ENCODE measurements at places on chromosomes 13 and 19. TPM values are rescaled to one million over a fixed set of nuclear protein-coding genes. Genes with fewer than 3 reads are reported as not detected.

GRCh38 chr19:33171916-33172359 lies 22.2 kb upstream of the LRP3 start:
- no peaks in the 10 kb centered on the region for H3K4me1 ChIP-seq
- no peak overlapping the region for H3K27ac ChIP-seq
- H3K36me3 ChIP-seq, result no peaks in the 10 kb centered on the region
- no peak overlapping the region for H3K4me3 ChIP-seq
- DNase-seq, result no peak

- H3K36me3 ChIP-seq, result no peaks in the 10 kb centered on the region
- H3K4me1 ChIP-seq, result no peaks in the 10 kb centered on the region
Measured at GRCh38 chr13:78487707-78488106, 115.6 kb downstream of the POU4F1 start.

DNA sequence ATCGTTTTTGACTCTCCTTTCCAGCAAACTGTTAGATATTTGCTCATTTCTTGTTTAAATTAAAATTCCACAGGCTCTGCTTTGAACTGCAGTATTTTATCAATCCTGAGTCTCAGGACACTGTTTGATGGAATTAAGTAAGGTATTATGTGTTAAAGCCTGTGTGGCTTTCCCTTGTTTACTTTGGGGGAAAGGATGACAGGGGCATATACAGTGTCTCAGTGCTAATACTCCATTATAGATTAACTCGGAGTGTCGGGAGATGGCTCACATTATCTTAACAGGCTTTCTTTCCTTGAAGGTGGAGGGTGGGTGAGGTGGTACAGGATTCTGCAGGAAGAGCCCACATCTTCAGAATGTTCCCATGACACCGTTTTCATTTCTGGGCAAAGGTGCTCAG lies 84.7 kb downstream of the SHISA2 start:
- no peak overlapping the region for H3K4me3 ChIP-seq
- H3K27me3 ChIP-seq, result no peaks in the 10 kb centered on the region
- no peak for DNase-seq

GRCh38 chr19:1045247-1045603 lies 5.3 kb downstream of the ABCA7 start:
- no peak overlapping the region for H3K4me3 ChIP-seq
- H3K27me3 ChIP-seq, result no peaks in the 10 kb centered on the region
- peak; percentile 69 for DNase-seq
- peaks cover 10% of the 10 kb centered on the region for H3K4me1 ChIP-seq
- H3K36me3 ChIP-seq, result no peaks in the 10 kb centered on the region

Gene SLC25A41
- not detected for total RNA-seq

GRCh38 chr19:15475611-15476010 lies 3.7 kb downstream of the PGLYRP2 start:
- no peak for DNase-seq
- no peak overlapping the region for H3K27ac ChIP-seq
- H3K27me3 ChIP-seq, result no peaks in the 10 kb centered on the region
- no peaks in the 10 kb centered on the region for H3K36me3 ChIP-seq
- H3K4me3 ChIP-seq, result no peak overlapping the region

DNA sequence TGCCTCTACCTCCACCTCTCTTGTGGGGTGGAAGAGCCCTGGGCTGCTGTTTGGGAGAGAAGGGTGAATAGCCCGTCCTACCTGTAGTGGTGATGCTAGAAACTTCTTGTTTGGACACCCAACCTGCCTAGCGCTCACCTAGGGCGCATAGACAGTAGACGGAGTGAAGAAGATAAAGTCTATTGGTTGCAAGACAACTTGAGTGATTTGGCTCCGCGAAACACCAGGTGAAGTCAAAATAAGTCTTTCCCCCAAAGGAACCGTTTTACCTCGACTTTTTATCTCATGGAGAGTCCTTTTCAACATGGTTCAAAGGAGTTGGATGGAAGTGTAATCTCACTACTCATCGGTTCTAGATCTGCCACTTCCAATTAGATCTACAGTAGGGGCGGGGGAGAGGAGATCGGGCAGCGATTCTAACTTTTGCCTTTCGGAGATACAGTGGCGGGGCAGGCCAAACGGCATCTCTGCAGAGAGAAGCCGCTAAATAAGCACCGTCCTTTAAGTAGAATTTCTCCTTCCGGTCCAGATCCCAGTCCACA lies 694 bp upstream of the ZIC5 start:
- H3K36me3 ChIP-seq, result no peaks in the 10 kb centered on the region
- H3K27me3 ChIP-seq, result peaks cover 67% of the 10 kb centered on the region
- H3K4me3 ChIP-seq, result no peak overlapping the region
- no peak overlapping the region for H3K27ac ChIP-seq
- DNase-seq, result no peak
- peaks cover 7% of the 10 kb centered on the region for H3K4me1 ChIP-seq

GRCh38 chr19:54461613-54462012 lies 2.0 kb downstream of the LENG9 start:
- H3K4me3 ChIP-seq, result no peak overlapping the region
- H3K27me3 ChIP-seq, result no peaks in the 10 kb centered on the region
- H3K36me3 ChIP-seq, result peaks cover 9% of the 10 kb centered on the region
- no peak for DNase-seq

GRCh38 chr19:49356382-49356781 lies 5.8 kb downstream of the TEAD2 start:
- H3K4me1 ChIP-seq, result no peaks in the 10 kb centered on the region
- DNase-seq, result no peak
- no peaks in the 10 kb centered on the region for H3K36me3 ChIP-seq
- H3K27ac ChIP-seq, result no peak overlapping the region

Gene CCNA1
- not detected for total RNA-seq

Gene PLIN5
- 40.2 TPM for total RNA-seq

DNA sequence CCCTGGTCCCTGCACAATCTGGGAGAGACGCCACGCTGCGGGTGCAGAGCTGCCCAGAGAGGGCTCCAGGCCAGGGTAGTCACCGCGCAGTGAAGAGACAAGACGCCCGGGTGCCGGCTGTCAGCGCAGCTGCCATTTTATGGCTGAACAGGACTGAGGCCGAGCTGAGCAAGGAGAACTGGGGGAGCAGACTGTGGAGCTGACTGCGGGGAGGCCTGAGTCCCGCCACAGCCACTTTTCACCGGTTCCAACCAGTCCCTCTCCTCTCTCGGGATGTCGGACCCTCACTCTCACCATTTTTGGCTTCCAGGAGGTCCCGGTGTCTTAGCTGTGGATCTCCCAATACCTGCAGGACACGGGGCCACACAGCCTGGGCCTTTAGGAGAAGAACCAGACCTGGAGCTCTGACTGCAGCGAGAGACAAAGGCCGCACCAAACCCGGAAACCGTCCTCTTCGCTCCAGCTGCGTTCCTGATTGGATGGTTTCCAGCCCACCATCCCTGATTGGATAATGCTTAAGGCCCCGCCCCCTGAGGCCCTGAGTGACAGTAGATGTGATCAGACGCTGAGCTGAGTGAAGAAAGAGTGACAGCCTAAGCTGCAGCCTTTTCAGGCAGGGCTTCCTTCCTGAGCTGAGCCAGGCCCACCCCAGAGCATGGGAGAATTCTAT lies at the start of gene ZNF626:
ZNF626 (minus strand) TSS at position 422 of the 670 bp plus-strand sequence; CDS start at position 297, 125 bp downstream.
- peak within 1 kb of the TSS; percentile 64 for H3K27ac ChIP-seq
- no peaks in the 10 kb centered on the region for H3K27me3 ChIP-seq
- H3K4me3 ChIP-seq, result peak within 1 kb of the TSS; percentile 57
- no peaks in the 10 kb centered on the region for H3K36me3 ChIP-seq

DNA sequence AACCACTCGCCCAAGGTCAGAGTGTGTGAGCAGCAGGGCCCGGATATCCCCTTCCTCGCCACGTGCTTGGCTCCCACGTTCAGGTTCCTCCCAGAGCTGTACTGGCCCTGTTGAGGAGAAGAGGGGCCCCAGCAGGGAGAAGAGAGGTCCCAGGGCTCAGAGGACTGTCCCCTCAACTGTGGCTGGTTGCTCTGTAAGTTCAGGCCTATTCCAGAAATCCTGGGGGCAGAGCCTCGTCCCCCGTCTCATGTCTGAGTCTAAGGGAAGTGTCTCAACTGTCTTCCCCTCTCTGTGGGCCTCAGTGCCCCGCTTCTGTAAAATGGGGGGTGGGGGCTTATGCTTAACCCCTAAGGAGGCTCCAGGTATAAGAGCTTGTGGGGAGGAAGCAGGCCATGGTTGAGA lies 3.9 kb downstream of the PPP5C start:
- peaks cover 36% of the 10 kb centered on the region for H3K4me1 ChIP-seq
- no peak for DNase-seq
- peaks cover 9% of the 10 kb centered on the region for H3K36me3 ChIP-seq
- H3K27ac ChIP-seq, result peak overlapping the region; percentile 73
- peak overlapping the region; percentile 6 for H3K4me3 ChIP-seq
- H3K27me3 ChIP-seq, result no peaks in the 10 kb centered on the region

DNA sequence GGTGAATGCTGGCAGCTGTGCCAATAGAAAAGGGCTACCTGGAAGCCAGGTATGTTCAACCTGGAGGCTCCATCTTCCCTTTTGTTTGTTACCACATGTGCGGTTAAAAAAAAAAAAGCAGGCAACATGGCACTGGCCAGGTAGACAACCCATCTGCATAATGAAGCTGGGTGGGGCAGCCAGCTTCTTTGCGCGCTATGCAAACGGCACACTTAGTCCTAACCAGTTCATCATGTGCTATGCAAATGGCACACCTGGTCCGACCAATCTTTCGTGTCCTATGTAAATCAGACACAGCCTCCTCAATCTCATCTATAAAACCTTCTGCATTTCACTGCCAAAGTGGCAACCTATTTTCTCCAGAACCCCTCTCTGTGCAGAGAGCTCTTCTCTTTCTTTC lies 11.3 kb upstream of the IGSF23 start:
- no peak overlapping the region for H3K4me3 ChIP-seq
- H3K27me3 ChIP-seq, result no peaks in the 10 kb centered on the region
- DNase-seq, result no peak
- no peak overlapping the region for H3K27ac ChIP-seq
- H3K36me3 ChIP-seq, result no peaks in the 10 kb centered on the region
- H3K4me1 ChIP-seq, result no peaks in the 10 kb centered on the region

DNA sequence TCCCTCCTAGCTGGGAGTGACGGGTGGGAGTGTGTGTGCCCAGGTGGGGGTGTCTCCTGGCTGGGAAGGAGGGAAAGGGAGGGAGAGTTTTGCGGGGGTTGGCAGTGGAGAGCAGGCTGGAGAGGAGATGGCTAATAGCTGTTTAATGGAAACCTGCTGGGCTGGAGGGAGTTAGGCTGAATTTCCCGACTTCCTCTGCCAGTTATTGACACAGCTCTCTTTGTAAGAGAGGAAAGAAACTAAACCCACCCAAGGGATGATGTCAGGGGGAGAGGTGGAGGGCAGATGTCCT lies 10.2 kb upstream of the ILF3 start:
- H3K4me1 ChIP-seq, result no peaks in the 10 kb centered on the region
- no peak overlapping the region for H3K4me3 ChIP-seq
- peaks cover 2% of the 10 kb centered on the region for H3K36me3 ChIP-seq
- H3K27me3 ChIP-seq, result no peaks in the 10 kb centered on the region

Gene PLPPR3
- total RNA-seq, result not detected

DNA sequence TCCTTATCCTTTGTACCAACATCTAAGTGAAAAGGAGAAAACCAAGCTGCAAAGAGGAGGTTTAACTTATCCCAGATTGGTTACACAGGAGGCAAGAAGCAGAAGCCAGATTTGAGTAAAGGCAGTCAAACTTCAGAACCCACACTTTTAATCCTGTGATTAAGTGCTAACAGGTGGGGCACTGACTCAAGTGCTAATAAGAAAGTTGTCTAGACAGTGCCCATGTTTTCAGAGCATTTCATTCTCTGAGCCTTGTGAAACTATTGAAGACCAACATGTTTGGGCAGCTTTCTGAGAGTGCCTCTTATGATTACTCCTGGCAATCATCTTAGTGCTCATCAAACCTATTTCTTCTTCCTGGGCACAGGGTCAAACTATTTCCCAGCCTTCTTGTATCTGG lies 380.8 kb downstream of the KCNRG start:
- DNase-seq, result no peak
- no peaks in the 10 kb centered on the region for H3K27me3 ChIP-seq
- no peak overlapping the region for H3K4me3 ChIP-seq
- no peaks in the 10 kb centered on the region for H3K4me1 ChIP-seq
- H3K36me3 ChIP-seq, result no peaks in the 10 kb centered on the region

DNA sequence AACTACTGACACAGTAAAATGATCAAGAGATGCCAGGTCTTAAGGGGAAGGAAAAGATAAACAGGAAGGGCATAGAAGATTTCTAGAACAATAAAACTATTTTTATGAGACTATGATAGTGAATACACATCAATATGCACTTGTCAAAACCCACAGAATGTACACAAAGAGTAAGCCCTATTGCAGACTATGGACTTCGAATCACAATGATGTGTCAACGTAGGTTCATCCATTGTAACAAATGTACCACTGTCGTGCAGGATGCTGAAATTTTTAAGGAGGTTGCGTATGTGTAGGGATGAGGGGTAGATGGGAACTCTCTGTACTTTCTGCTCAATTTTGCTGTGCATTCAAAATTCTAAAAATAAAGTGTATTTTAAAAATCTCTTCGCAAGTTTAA lies 171.9 kb downstream of the KLF12 start:
- no peaks in the 10 kb centered on the region for H3K4me1 ChIP-seq
- DNase-seq, result no peak
- H3K27ac ChIP-seq, result no peak overlapping the region
- no peak overlapping the region for H3K4me3 ChIP-seq
- no peaks in the 10 kb centered on the region for H3K27me3 ChIP-seq

Gene IL4I1
- total RNA-seq, result 4.0 TPM

Gene B3GNT8
- total RNA-seq, result 0.41 TPM

GRCh38 chr13:94119360-94119936 lies 360.0 kb downstream of the DCT start:
- H3K4me3 ChIP-seq, result no peak overlapping the region
- peak overlapping the region; percentile 16 for H3K27ac ChIP-seq
- peaks cover 33% of the 10 kb centered on the region for H3K4me1 ChIP-seq
- H3K36me3 ChIP-seq, result no peaks in the 10 kb centered on the region
- peak; percentile 43 for DNase-seq
- H3K27me3 ChIP-seq, result no peaks in the 10 kb centered on the region

DNA sequence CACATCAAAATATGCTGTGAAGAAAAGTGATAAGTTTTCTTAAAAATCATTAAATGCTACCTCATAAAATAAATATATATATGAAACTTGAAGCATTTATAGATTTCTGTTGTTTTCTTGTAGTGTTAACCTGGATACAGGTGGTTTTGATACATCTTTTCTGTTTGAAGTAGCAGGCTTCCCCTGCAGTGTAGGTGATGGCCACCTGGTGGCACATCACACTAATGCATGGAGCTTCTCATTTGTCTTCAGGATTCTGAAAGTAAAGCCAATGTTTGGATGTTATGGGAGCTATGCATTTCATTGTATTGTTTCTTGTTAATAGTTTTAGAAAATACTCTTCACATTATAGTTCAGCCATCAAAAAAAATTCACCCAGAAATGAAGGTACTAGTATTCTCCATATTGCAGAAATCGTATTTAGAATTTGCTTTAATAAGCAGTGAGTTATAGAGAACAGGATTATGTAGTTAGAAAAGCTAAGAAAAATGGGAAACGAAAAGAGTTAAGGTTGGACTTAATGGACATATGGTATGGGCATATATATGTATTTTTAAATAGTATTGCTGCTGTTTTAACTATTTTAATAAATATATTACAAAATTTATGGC lies 18.7 kb downstream of the GPR180 start:
- H3K36me3 ChIP-seq, result peaks cover 4% of the 10 kb centered on the region
- no peak overlapping the region for H3K4me3 ChIP-seq
- no peaks in the 10 kb centered on the region for H3K27me3 ChIP-seq
- H3K27ac ChIP-seq, result no peak overlapping the region
- DNase-seq, result no peak

- no peak overlapping the region for H3K4me3 ChIP-seq
- DNase-seq, result no peak
- no peaks in the 10 kb centered on the region for H3K27me3 ChIP-seq
- H3K36me3 ChIP-seq, result no peaks in the 10 kb centered on the region
- no peak overlapping the region for H3K27ac ChIP-seq
Measured at GRCh38 chr19:28932446-28932845, 280.5 kb downstream of the UQCRFS1 start.

- no peak for DNase-seq
- no peak overlapping the region for H3K4me3 ChIP-seq
- H3K4me1 ChIP-seq, result no peaks in the 10 kb centered on the region
- no peak overlapping the region for H3K27ac ChIP-seq
Measured at GRCh38 chr13:110651271-110651670, 35.9 kb downstream of the NAXD start.

Gene FBXL3
- total RNA-seq, result 13.3 TPM

Gene VAV1
- total RNA-seq, result 3.8 TPM

All from pancreas (tissue), 10 donors.